CD4-positive, alpha-beta T cell treated with Interferon alpha-2 for 1 hour (primary cell): ENCODE measurements at places on chromosomes 13 and 19.

DNA sequence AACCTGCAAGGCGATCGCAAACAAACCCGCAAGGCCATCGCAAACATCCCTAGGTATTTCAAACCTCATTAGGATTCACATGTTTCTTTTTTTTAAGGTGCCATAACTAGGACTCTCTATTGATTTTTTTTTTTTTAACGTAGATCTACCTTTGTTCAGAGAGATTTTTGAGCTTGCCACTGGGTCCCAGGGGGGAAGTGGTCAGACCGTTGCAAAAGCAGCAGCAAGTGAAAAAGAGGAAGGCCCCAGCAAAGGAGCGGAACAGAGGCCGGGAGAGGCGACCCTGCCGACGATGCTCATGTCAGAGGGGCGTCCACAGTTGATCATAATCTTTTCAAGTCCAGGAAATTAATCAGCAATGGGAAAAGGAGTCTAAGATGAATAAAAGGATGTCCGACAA, 32.7 kb upstream of the FLT1 start:
- DNase-seq = peak; percentile 6

DNA sequence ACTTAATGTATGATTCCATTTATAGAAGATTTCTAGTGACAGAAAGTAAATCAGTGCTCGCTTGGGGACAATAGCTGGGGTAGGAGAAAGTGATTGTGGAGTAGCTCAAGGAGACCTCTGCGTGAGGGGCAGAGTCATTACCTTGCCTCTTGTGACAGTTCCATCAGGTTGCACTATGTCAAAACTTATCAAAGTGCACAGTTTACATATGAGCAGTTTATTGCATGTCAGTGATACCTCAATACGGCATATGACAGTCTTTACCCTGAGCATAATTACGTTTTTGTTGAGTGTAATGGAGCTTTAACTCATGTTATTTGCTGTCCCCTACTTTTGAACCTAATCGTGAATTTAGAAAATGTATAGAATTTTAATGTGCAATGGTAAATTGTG, 15.0 kb downstream of the ARHGEF7 start:
- no peak for DNase-seq

GRCh38 chr19:48650974-48651682, 5.1 kb upstream of the CA11 start:
- DNase-seq = no peak

DNA sequence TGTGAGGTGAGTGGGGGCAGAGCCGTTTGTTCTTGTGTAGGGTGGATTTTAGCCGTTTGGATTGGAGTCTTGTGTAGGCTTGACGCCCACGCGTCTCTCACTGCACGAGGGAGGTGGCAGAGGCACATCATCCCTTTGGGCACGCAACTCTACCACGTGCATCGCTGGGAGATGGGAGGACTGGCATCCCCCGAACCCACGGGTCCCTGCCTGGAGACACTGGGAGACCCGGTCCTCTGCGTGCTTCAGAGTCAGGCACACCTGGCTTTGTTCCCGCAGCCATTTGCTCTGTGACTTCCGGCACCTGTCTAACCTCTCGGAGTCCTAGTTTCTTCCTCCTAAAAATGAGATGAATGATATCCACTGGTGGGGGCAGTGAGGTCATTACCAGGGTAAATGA, 6.4 kb downstream of the ARHGEF7 start:
- no peak for DNase-seq

GRCh38 chr13:98055623-98056022, 87.3 kb upstream of the FARP1 start:
- no peak for DNase-seq
